Cardiac muscle cell (in vitro differentiated cells and primary cell): ENCODE measurements at places on chromosomes 12 and 14. TPM values are rescaled to one million over a fixed set of nuclear protein-coding genes. Genes with fewer than 3 reads are reported as not detected.

DNA sequence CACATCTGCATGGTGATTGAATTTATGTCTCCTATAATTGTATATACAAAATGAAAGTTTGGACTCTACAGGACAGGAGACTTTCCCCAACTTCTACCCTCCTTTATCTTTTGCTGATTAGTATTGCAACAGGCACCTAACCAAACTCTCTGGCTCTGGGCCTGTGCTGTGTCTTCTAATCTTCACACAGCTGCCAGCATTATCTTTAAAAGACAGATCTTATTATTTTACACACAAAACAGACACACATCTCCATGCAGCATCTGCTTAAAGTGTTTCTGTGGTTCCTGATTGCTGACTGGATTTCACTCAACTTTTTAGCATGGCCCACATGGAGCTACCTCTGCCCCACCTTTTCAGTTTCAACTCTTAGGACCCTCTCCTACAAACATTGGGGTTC is 154.9 kb upstream of the PELI2 start:
- no peak overlapping the region for H3K27ac ChIP-seq
- H3K4me1 ChIP-seq: no peaks in the 10 kb centered on the region
- no peak overlapping the region for H3K4me3 ChIP-seq
- H3K27me3 ChIP-seq: no peaks in the 10 kb centered on the region
- no peak for DNase-seq
- H3K36me3 ChIP-seq: no peaks in the 10 kb centered on the region

DNA sequence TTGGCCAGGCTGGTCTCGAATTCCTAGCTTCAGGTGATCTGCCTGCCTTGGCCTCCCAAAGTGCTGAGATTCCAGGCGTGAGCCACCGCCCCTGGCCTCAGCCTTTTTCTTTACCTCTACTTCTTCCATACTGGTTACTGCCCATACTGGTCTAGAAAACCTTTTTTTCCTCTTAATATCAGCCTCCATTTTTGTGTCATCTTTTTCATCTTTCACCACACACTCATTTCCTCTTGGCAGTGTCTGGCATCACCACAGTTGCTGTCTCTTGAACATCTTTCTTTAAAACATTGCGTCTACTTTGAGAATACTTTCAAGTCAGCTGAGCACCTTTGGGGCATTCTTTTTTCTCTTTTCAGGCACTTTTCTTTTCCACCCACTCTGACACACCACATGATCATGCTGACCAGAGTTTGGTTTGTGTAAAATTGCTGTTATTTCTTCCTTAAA is 32.7 kb downstream of the DDX47 start:
- no peaks in the 10 kb centered on the region for H3K27me3 ChIP-seq
- no peaks in the 10 kb centered on the region for H3K36me3 ChIP-seq
- no peak for DNase-seq
- H3K4me1 ChIP-seq: no peaks in the 10 kb centered on the region
- no peak overlapping the region for H3K27ac ChIP-seq

STAC3 gene
- 15.3 and 28.4 TPM in 2 replicates for total RNA-seq

DNA sequence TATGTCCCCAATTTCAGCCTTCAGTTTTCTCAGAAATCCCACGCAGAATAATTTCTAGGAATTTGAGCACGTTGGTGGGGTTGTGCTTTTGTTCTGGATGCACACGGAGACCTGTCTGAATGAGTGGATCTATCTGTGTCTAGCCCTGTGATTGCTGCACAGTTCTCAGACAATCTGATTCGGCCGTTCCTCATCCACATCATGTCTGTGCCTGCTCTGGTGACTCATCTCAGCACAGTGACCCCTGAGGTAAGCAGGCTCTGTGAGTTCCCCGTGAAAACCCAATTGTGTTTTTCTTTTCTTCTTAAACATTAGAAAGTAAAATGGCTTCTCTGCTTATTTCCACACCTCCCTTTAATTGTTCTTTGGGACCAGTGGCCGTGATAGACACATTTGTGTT is 20.2 kb downstream of the UBE3B start:
- no peaks in the 10 kb centered on the region for H3K4me1 ChIP-seq
- no peak overlapping the region for H3K27ac ChIP-seq
- H3K4me3 ChIP-seq: no peak overlapping the region

DNA sequence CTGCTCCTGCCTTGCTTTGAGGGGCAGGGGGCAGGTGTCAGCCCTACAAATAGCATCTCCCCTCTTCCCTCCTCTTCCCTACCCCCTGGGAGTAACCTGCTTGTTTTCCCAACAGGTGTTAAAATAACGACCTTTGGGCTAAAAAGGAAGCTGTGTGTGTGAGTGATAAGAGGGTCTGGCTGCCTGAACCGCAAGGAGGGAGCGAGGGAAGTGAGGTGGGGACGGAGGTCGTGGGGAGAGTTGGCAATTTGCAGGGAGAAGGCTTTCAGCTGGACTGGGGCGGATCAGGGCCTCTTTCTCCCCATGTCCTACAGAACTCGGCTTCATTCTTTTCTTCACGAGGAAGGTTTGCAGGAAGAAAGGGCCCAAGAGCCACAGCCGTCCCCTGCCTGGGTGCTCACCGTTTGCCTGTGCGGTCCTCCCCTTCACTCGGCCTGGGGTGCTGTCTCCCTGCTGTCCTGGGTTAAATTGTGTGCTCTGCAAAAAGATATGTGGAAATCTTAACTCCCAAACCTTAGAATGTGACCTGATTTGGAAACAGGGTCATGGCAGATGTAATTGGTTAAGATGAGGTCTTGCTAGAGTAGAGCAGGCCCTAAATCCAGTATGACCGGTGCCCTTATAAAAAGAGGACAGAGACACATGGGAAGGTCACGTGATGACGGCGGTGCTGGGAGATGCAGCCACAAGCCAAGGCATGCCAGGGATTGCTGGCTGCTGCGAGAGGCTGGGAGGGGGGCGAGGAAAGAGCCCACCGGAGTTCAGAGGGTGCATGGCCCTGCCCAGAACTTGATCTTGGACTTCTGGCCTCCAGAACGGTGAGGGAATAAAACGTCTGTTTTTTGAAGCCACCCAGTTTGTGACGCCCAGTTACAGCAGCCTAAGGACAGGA is 38.7 kb upstream of the NCOR2 start:
- H3K36me3 ChIP-seq: no peaks in the 10 kb centered on the region
- no peak overlapping the region for H3K27ac ChIP-seq
- peaks cover 3% of the 10 kb centered on the region for H3K4me1 ChIP-seq
- DNase-seq: no peak
- H3K4me3 ChIP-seq: no peak overlapping the region

DNA sequence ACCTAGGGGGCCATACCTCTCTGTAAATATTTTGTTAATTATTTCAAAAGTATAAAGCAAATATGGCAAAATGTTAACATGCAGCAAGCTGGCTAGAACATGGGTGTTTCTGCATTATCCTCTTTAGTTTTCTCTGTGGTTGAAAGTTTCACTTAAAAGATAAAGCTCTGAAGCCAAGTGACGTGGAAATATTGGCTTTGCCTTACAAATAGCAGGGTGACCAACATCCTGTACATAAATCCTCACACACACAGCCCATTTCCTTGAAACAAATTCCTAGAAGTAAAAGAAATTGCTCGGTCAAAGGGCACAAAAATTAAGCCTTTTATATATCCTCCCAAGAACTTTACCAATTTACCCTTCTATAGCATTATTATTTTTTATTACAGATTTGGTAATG is 10.6 kb upstream of the VWF start:
- H3K4me1 ChIP-seq: no peaks in the 10 kb centered on the region
- DNase-seq: peak; percentile 79
- H3K36me3 ChIP-seq: no peaks in the 10 kb centered on the region
- H3K27me3 ChIP-seq: no peaks in the 10 kb centered on the region
- no peak overlapping the region for H3K4me3 ChIP-seq

DNA sequence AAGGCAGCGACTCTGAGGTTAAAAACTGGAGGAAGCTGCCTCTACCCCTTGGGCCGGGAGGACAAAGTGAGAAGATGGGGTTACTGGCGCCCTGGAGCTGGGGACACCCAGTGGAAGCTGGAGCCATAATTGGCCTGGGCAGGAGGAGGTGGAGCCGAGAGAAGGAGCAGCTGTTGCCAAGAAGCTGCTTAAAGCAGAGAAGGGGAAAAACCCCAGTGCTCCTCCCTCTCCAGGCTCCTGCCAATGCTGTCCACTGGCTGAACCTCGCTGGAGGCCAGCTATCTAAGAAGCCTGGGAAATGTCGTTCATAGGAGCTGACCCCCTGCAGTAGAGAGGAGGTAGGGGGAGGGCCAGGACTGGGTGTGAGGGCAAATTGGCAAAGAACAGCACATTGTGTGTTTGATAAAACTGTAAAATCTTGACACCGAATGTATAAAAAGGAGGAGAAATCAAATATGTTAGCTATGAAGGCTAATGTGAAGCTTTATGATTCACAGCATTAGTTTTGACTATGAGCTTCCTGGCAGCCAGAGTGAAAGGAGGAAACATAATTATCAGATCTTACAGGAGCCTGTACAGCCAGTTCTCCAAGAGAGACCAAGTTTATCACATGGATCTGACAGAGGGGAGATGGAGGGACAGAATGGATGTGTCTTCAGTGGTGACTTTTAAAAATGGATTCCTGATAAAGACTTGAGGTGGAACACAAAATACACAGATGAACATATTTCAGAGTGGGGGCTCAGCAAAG is 9.5 kb downstream of the HHIPL1 start:
- H3K36me3 ChIP-seq: no peaks in the 10 kb centered on the region
- no peak overlapping the region for H3K4me3 ChIP-seq
- H3K27me3 ChIP-seq: peaks cover 10% of the 10 kb centered on the region

SLC38A1 gene
- total RNA-seq: 50.8 and 59.6 TPM in 2 replicates

GRCh38 chr12:112046003-112046402 is 32.8 kb downstream of the ERP29 start:
- peaks cover 77% of the 10 kb centered on the region for H3K36me3 ChIP-seq
- H3K4me1 ChIP-seq: no peaks in the 10 kb centered on the region
- no peaks in the 10 kb centered on the region for H3K27me3 ChIP-seq
- no peak for DNase-seq
- no peak overlapping the region for H3K4me3 ChIP-seq
- H3K27ac ChIP-seq: peak overlapping the region; percentile 41

DNA sequence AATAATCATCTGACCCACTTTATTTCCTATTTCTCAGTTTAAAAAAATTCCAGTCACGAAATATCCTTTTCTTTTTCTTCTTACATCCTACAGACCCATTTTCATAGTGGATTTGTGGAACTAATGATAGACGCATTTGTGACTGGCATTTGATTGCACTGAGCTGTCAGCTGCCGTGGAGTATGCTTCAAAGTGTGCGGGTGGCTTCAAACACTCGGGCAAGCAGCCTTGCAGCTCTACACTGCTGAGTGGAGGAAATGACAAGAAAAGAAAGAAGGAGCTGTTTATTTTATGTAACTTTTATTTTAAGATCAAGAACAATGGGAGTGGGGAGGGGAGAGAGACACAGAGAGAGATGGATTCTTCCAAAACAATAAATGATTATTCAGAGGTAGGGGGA is 112.8 kb upstream of the NAP1L1 start:
- no peak for DNase-seq
- no peaks in the 10 kb centered on the region for H3K4me1 ChIP-seq
- no peaks in the 10 kb centered on the region for H3K36me3 ChIP-seq
- H3K27me3 ChIP-seq: no peaks in the 10 kb centered on the region

GRCh38 chr14:74568911-74569310 is 43.1 kb downstream of the LTBP2 start:
- H3K36me3 ChIP-seq: no peaks in the 10 kb centered on the region
- peak; percentile 84 for DNase-seq
- H3K27me3 ChIP-seq: no peaks in the 10 kb centered on the region
- no peak overlapping the region for H3K27ac ChIP-seq

DNA sequence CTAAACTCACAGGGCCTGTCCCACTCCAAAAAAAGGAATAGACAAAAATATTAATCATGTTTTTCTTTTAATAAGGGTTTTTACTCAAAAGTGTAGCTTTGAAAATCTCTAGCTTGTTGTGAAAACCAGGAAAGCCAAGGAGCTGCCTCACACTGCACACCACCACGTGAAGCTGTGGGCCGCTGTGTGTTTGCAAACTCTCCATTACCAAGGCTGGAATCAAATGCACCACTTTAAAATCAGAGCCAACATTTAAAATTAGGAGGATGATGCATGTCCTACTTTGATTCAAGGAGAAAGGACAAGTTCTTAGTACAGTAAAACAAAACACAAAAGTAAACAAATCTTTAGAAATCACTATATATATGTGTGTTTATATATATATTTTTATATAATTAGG is 83.0 kb downstream of the SETD3 start:
- no peak for DNase-seq
- H3K27ac ChIP-seq: no peak overlapping the region
- H3K4me1 ChIP-seq: no peaks in the 10 kb centered on the region
- H3K27me3 ChIP-seq: no peaks in the 10 kb centered on the region
- no peak overlapping the region for H3K4me3 ChIP-seq
- peaks cover 19% of the 10 kb centered on the region for H3K36me3 ChIP-seq
